ENCODE measurements at places on chromosomes 5 and 9.

DNA sequence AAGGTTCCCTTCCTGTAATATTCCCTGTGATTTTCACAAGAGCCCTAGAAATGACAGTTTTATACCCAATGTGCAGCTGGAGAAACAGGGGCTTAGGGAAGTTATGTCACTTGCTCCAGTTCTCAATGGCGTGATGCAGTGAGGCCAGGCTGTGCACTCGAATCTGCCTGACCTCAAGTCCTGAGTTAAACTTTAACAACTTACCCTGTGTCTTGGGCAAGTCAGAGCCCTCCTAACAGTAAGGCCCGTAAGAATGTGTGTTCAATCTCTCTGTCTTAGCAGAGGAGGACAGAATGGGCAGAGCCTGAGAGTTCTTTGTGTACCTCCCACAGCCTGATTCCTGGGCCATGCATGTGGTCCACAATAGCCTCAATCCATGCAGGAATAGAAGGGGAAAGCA is 181.1 kb downstream of the TRIM32 start:
- DNase-seq, result no peak

DNA sequence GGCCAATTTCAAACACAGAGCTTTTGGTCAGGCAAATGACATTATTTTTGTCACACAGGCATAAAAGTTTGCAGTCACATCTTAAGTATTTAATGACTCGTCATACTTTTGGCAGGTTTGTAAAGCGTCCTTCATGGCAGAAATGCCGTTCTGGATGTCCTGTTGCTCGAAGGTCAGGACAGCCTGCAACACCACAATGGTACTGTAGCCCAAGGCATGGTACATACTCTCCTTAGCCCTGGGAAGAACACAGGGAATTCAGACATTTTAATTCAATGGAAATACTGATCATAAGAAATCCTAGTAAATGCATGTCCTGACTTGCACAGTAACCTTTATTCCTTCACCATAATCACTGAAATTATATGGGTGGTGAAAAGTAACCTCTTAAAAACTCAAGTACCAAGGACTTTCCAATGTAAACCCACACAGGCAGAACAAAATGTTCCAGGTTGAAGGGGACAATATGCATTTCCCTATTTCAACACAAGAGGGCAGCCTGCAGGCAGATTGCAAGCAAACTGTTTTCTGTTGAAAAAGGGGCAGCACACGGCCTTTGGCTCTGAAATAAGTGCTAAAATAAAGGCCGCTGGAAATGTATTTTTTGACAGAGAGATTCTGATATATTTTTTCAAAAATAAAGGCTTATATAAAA is 95.7 kb downstream of the TTC39B start:
- DNase-seq, result peak; percentile 26

DNA sequence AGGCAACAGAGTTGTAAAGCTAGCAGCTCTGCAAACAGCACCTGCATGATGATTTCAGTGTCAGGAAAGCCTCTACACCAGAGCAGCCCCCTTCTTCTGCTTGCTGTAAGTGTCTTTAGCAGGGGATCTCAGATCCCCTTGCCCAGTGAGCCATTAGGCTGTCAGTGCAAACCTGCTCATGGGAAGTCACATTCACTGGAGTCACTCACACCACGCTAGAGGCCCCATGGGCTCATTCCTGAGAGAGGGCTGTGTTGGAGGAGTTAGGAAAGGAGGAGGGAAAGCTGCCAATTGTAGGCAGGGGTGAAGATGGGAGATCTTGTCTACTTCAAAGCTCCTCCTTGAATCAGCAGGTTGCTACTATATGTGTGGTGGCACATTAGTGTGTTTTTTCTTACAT is 275.2 kb downstream of the SMARCA2 start:
- DNase-seq, result no peak

DNA sequence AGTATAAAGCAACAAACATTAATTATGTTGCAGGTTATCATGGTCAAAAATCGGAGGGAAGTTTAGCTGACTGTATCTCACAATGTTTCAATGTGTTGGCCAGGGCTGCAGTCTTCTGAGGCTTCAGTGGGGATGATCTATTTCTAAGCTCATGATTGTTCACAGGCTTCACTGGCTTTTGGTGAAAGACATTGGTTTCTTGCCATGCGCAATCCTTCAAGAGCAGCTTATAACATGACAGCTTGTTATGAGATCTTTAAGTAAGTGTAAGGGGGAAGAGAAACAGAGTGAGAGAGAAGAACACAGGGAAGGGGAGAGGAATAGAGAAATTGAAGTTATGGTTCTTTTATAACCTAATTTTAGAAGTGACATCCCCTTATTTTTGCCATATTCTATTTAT is 385.9 kb upstream of the CHD1 start:
- DNase-seq, result no peak

GRCh38 chr5:97011567-97011966 is 75.7 kb downstream of the LNPEP start:
- DNase-seq, result no peak

GRCh38 chr9:36137392-36138004 is 965 bp downstream of the GLIPR2 start:
- DNase-seq, result no peak

- no peak for DNase-seq
These were observed 5.2 kb downstream of the LRRC26 start for GRCh38 chr9:137164370-137165249.

- no peak for DNase-seq
These were observed 39.5 kb downstream of the TRIM32 start for GRCh38 chr9:116726602-116727001.

DNA sequence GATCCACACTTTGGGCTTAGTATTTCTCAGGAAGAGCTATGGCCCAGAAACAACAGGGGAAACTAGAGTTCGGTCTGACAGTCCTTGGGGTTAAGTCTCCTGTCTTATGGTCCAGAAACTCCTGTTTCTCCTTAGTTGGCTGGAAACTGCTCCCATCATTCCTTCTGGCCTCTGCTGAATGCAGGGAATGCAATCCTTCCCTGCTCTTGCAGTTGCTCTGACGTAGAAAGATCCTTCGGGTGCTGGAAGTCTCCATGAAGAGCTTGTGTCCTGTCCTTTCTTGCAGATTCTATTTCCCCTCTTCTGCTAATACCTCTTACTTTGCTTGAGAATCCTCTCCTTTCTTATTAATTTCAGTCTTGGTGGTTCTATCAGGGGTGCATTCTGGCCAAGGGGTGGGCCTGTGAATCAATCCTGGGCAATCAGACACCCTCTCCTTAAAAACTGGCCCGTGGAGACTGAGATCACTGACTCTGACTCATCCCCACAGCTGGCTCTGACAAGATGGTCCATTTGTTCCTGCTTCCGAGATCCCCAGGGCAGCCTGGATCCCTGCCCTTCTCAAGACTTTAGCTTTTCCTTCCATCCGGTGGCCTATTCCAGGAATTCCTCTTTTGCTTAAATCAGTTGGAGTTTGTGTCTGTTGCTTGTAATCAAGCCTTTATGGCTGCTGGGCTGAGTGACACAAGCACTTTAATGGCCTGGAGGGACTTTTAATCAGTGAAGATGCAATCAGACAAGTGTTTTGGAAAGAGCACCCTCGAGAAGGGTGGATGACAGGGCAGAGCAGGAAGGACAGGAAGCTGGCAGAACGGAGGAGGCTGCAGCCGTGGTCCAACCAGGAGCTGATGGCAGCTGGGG is 23.7 kb downstream of the PTGS1 start:
- DNase-seq, result no peak

GRCh38 chr5:124404796-124405195 is 341.6 kb downstream of the ZNF608 start:
- DNase-seq, result no peak

DNA sequence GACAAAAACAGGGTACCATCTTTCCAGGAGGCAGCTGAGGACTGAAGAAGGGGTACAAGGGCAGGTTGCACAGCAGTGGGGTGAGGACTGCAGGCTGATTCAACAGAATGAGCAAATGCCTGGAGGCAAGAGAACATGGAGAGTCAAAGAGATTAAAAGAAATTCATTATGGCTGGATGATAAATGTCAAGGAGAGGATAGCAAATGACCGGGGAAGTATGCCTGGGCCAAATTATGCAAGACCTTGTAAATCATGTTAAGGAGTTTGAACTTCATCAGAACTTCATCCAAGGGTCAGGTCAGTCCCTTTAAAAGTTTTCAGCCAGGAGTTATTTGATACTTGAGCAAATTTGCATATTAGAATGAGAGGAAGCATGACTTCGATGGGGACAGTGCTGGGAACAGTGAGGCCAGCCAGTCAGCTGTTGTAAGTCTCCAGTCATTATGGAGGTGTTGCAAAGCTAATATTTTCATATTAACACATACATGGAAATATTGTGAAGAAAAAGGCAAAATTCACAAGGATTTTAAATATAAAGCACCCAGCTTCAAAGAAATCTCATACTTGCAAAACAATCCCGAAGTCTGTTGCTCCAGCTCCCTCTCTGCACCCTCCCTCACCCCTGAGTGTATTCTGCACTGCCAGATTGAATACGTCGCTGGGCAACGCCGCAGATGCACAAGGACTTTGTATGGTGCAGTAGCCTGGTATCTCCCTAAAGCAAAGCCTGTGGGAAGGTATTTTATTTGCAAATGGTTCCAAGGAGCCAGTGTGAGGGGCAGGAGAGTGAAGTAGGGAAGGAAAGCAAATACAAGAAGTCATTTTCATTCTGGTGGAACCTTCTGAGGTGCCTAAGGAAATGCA is 509.8 kb upstream of the TLE4 start:
- DNase-seq, result no peak

- DNase-seq, result no peak
These were observed 94.1 kb upstream of the RANBP6 start for GRCh38 chr9:6109571-6109970.

DNA sequence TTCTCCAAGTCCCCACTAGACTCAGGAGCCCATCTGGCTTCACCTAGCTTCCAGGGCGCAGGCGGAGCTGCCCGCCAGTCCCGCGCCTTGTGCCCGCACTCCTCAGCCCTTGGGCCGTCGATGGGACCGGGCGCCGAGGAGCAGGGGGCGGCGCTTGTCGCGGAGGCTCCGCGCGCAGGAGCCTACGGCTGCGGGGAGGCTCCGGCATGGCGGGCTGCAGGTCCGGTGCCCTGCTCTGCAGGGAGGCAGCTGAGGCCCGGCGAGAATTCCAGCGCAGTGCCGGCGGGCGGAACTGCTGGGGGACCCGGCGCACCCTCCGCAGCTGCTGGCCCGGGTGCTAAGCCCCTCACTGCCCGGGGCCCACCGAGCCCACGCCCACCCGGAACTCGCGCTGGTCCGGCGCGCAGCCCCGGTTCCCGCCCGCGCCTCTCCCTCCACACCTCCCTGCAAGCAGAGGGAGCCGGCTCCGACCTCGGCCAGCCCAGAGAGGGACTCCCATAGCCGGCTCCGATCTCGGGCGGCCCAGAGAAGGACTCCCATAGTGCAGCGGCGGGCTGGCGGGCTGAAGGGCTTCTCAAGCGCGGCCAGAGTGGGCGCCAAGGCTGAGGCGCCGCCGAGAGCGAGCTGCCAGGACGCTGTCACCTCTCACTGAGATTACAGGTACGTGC is 78.1 kb upstream of the PJA2 start:
- DNase-seq, result no peak

- no peak for DNase-seq
These were observed 120.1 kb downstream of the SNX18 start for GRCh38 chr5:54637654-54638053.

DNA sequence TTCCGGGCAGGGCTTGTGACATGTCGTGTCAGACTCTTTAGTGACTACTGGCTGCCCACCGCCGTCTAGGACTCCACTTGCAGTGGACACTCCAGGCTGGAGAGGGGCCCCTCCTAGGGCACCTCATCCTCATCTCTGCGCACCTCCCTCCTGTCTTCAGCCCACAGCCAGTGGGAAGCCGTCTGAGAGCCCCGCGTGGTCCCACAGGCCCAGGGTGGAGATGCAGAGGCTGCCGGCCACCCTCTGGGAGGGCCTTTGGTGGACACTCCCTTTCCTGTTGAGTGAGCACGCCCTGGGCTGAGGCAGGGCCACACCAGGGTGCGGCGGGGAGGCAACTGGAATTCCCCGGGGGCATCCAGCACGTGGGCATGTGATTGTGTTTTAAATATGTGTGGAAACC is 80.5 kb downstream of the IRX2 start:
- DNase-seq, result no peak

DNA sequence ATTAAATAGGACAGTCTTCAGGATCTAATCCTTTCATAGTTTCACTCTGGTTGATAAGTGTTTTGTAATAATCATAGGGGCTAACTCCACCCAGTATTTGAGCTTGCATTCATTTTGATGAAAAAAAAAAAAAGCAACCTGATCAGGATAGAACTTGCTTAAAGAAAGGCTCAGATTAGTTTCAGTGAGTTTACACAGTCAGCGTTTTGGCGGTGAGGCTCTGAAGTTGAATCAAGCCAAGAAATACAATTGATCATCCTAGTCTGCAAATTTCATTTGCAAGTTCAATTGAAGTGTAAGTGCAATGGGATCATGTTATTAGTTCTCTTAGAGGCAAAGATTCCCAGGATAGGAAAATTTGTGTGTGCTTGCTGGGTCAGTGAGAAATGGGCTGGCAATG is 159.7 kb upstream of the ELL2 start:
- no peak for DNase-seq

DNA sequence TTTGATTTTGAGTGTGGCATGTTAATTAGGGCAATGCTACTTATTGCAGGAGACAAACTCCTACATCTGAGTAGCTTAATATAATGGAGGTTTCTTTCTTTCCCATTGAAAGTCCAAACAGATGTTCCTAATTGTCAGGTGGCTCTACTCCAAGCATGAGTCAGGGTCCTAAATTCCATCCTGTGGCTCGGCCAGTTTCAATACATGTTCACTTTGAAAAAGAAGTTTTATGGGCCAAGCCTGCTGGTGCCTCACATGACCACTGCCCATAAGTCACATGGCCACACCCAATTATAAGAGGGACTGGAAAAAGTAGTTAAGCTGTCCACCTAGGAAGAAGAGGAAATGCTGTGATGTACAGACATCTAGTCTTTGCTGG is 170.4 kb downstream of the ARRDC3 start:
- DNase-seq, result no peak

DNA sequence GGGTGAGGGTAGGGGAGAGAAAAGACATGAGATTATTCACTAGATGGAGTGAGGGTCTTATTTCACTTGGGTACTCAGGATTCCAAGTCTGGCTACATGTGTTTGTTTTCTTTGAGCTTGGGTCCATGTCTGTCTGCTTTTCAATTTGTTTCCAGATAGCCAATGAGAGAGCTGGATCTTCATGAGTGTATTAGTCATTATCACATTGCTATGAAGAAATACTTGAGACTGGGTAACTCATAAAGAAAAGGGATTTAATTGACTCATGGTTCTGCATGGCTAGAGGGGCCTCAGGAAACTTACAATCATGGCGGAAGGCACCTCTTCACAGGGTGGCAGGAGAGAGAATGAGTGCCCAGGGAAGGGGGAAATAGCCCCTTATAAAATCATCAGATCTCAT is 196.8 kb upstream of the TRIM32 start:
- DNase-seq, result no peak

DNA sequence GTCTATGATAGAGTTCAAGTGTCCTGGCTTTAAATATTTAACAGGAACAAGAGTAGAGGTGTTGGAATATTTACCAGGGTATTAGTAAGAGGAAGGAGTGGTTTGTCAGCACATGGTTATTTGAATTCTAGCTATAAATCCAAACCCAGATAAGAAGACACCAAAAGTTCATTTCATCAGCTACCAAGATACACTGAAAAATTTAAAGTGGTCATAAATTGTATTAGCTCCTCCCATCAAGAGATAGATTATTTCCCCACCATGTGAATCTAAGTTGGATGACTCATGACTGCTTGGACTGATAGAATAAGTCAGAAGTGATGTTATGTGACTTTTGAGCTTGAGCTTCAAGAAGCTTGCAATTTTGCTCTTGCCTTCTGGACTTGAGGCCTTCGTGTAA is 72.1 kb upstream of the GRAMD2B start:
- DNase-seq, result no peak

GRCh38 chr5:159785656-159786055 is 130.6 kb upstream of the ADRA1B start:
- no peak for DNase-seq

- no peak for DNase-seq
These were observed 214.3 kb downstream of the ARHGAP26 start for GRCh38 chr5:142984525-142984924.
